ENCODE measurements at places on chromosomes 6 and 20.

DNA sequence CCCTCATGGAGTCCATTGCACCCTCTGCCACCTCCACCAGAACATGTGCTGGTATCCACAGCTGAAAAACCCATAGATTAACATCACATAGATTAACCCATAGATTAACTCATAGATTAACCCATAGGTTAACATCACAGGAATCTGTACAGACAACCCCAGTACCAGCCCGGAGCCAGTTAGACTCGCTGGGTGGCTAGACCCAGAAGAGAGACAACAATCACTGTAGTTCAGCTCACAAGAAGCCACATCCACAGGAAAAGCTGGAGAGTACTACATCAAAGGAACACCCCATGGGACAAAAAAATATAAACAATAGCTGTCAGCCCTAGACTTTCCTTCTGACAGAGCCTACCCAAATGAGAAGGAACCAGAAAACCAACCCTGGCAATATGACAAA, 25.1 kb downstream of the SERPINB9 start:
- DNase-seq = no peak

GRCh38 chr6:35694462-35694861, 5.7 kb upstream of the FKBP5 start:
- DNase-seq = no peak

DNA sequence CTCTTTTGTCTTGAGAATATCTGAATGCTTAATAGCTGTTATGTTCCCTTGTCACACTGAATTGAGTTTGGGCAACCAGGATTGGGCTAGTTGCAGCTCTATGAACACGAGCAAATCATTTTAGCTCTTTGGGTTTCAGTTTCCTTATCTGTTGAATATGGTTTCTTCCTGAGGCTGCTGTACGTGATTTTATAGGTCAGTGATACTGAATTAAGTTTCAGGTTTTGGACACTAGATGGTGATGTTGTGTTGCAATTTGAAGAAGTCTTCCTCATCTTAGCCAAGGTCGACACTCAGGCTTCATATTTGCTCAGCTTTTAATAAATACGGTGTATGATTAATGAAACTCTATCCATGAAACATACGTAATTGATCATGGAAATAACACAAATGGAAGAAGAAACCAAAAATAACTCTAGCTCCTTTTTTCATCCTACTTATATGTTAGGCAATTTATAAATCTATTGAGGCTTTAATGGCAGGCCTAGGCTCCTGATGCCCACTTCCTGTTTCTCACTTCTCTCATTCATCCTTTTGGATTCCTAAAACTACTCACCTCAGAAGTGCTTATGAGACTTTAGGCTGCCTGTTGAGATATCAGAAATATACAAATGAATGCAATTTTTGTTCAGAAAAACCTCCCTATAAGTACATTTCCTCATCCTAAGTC, 354.1 kb upstream of the MAP3K7 start:
- DNase-seq = peak; percentile 81

DNA sequence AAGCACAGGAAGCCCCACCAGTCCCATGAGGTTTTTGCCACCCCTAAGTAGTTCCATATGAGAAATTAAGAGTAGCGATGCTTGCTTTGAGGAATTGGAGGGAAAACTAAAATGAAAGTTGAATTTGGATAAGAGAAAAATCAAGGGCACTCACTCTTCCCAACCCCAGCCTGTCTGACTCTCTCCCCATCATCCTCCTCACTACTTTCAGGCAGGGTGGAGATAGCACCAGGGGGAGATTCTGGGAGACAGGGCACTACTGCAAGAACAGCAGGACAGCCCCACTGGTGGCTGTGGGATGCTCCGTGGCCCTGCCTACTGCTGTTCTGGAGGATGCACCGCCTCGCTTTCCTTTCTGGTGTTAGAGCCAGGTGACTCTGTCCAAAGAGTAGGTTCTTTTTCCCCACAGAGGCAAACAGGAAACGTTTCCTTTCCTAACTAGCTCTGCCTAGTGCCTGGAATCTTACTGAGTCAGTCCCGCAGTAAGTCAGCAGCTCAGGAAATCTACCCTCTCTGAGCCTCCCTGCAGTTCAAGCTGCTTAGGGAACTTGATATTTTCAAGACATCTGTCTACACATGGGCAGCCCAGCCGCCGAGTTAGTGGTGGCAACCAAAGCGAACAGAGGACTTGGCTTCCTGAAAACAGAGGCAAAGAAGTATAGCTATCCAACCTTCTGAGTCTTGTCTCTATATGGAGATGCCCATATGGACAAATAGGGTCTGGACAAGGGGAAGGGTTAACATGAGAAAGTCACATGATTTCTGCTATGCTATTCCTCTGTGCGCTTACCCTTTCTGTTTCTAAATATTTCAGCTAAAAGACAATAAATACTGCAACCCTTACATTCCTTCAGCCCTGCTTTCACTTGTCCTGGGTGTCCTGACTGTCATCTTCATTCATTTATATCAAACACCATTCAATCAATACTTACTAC, 11.4 kb downstream of the HLA-E start:
- peak; percentile 36 for DNase-seq

DNA sequence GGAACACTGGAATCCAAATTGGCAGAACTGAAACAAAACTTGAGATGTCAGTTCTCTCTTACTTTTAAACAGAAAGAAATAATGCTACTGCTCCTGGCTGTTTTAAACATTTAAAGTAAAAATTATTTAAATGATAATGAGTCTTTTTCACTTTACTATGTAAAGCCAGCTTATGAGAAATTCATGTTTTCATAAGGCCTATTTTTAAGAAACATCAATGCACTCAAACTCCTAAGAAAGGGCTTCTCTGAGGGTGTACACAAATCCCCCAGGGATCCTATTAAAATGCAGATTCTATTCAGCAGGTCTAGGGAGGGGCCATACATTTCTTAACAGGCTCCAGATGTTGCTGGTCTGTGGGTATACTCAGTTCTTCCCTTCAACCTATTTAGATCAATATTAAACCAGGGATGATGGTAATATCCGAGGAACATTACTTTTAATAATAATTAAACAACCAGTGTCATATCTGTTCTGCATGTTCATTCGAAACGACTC, 2.3 kb downstream of the FERMT1 start:
- no peak for DNase-seq

GRCh38 chr20:51894201-51894600, 91.9 kb upstream of the SALL4 start:
- no peak for DNase-seq

DNA sequence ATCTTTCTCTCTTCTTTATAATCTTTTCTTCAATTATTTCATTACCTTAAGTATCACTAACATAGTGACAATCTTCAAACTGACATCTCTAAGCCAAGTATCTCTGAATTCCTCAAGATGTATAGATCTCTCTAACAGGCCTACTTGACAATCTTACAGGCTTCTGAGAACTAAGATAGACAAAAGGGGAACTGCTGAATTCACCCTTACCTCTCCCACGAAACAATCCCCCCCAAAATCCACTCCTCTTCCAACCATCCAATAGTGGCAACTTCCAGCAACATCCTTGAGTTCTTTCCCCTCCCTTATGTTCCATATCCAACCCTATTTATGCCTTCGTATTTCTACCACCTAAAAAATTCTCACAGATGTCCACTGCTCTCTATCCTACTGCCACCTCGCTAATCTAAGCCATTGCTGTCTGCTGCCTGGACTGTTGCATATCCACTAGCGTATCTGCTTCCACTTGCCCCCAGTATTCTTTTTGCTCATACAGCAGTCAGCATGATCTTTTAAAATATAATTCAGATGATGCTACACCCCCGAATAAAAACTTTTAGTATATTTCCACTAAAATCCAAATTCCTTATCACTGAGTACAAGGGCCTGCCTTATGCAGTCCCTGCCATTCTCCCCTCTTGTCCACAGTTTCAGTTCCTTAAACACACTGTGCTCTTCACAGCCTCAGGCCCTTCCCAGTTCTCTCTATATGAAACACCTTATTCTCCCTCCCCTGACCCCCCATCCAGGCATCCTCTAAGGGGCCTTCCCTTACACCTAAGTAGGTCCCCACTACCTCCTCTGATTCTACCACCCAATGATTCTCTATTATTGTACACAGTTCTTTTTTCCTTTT, 8.0 kb downstream of the REPS1 start:
- no peak for DNase-seq

DNA sequence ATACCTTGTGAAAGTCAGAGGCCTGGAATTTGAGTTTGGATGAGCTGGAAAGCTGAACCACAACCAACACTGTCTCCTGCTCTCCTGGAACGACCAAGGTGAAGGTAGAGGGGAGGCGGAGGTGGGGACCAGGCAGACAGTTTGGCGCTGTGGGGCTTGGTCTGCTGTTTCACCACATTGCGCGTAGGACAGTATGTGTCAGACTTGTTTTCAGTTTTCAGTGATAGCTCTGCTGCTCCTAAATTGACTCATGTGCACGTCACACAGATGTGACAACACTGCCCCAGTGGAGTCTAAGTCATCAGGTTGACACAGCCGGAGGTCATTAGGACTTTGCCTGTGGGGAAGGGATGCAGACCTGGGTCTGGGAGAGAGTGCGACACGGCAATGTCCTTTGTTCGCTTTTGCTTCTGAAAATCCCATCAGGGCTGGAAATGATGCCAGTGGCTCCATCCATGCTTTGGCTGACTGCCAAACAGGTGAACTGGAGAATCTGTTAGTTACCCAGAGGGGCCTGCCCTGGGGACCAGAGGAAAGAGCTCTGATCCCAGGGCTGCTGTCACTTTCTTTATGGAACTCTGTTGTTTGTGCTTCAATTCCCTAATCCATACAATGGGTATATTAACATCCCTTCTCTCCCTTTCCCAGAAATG, 255.5 kb downstream of the CDC5L start:
- DNase-seq = no peak

DNA sequence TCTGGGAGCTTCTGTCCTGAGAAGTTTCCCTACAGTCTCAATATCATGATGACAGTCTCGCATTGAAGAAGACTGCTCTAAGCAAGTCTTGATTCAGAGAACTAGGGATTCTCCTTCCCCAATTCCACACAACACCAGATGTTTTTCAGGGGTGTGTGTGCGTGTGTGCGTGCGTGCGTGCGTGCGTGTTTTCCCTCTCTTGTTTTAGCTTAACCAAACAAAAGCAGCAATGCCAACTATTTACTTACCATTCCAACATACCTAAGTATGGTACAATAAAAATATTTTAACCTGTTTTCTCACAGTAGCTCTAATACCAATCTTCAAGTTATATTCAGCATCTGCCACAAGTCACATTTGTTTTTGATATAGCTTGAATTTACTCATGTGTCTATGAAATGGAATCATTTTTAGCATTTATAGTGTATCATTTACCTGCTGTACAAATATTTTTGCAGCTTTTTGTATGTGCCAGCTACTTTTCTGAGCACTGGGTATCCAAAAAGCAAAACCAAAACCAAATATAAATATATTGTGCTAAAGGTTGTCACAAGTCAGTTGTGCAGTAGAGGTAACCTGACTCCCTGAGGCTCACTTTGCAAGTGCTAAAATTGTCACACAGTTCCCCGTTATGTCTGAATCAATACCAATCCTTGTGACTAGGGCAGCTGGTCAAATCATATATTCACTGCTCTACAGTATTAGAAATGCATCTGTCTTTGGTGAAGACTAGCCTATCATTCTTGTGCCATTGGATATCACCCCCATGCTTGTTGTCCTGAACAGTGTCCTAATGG, 21.7 kb upstream of the MYLIP start:
- DNase-seq = no peak

DNA sequence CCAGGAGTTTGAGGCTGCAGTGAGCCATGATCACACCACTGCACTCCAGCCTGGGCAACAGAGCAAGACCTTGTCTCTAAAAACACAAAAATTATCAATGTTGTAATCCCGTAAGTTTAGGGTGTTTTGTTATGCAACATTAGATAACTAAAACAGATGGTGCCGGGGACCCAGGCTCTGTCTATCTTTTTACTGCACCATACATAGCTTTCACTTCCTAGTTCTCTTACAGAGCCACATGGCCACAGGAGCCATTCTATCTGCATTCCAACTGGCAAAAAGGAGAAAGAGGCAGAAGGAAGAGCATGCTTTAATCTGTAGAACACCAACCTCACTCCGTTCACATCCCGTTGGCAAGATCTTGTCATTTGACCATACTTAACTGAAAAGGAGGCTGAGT, 5.4 kb upstream of the TCF15 start:
- no peak for DNase-seq

- DNase-seq = no peak
Measured at GRCh38 chr6:5215159-5215558, 45.6 kb downstream of the LYRM4 start.

GRCh38 chr6:56542364-56543331, 100.0 kb downstream of the DST start:
- DNase-seq = peak; percentile 92

GRCh38 chr6:168372889-168373288, 53.3 kb upstream of the DACT2 start:
- no peak for DNase-seq

GRCh38 chr6:140178520-140178919, 804.1 kb upstream of the CITED2 start:
- DNase-seq = no peak

DNA sequence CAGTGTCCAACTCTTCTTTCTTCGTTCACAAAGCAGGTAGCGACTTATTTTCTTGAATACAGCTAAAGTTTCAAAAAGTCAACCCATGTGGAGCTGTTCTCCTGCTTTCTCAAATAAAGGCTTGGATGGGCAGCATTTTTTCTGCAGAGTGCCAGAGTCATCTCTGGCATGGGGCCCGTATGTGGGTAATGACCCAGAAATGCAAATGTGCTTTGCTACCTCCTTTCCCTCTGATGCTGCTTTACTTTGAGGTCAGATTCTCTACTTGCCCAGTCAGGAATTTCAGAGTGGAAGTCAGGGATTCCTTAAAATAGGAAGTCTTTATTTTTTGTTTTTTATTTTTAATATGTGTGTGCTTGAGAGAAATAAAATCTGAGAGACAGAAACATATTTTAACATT, 4.9 kb downstream of the NKAIN2 start:
- DNase-seq = peak; percentile 49

All from hematopoietic multipotent progenitor cell (in vitro differentiated cells).